Chondrocyte (in vitro differentiated cells): ENCODE measurements at places on chromosomes 3 and 15. TPM values are rescaled to one million over a fixed set of nuclear protein-coding genes. Genes with fewer than 3 reads are reported as not detected.

ECE2 gene
- not detected in 3 replicates for total RNA-seq

CFAP91 gene
- 0.29 TPM in 1 of 3 replicates, not detected in the others for total RNA-seq

B3GNT5 gene
- 12.3 to 21.2 TPM (median 19.9 TPM) in 3 replicates for total RNA-seq

- peaks cover 56% of the 10 kb centered on the region for H3K4me1 ChIP-seq
- no peaks in the 10 kb centered on the region for H3K27me3 ChIP-seq
- H3K36me3 ChIP-seq: no peaks in the 10 kb centered on the region
- no peak for DNase-seq
- peak overlapping the region; percentile 97 for H3K4me3 ChIP-seq
- no peak overlapping the region for H3K27ac ChIP-seq
Measured at GRCh38 chr15:42576776-42577175, 1.4 kb downstream of the STARD9 start.

DNA sequence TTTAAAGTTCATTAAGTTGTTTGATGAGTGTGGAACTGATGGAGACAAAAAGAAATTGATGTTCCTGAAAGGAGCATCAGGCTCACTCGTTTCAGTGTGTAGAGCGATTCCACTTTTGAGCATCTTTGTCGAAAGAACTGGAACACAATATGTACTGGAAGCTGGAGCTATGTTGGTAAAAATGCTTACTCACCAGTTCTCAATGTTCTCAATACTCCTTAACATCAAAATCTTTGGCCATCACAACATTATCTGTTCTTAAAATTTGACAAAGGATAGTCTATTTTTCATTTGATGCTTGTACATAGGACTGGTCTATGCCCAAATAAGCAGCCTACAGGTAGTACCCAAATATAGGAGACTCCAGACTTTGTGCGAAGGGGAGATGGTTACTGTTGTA lies 18.7 kb downstream of the RYR3 start:
- peaks cover 77% of the 10 kb centered on the region for H3K27me3 ChIP-seq
- no peak overlapping the region for H3K27ac ChIP-seq
- no peak overlapping the region for H3K4me3 ChIP-seq
- H3K4me1 ChIP-seq: no peaks in the 10 kb centered on the region
- H3K36me3 ChIP-seq: no peaks in the 10 kb centered on the region
- DNase-seq: no peak

GRCh38 chr3:148528024-148528423 lies 169.7 kb upstream of the AGTR1 start:
- no peak overlapping the region for H3K4me3 ChIP-seq
- peaks cover 8% of the 10 kb centered on the region for H3K36me3 ChIP-seq
- no peak for DNase-seq
- H3K4me1 ChIP-seq: peaks cover 19% of the 10 kb centered on the region
- H3K27me3 ChIP-seq: no peaks in the 10 kb centered on the region

GRCh38 chr15:39243396-39243795 lies 337.5 kb upstream of the THBS1 start:
- H3K4me3 ChIP-seq: no peak overlapping the region
- DNase-seq: no peak
- H3K27me3 ChIP-seq: no peaks in the 10 kb centered on the region
- H3K4me1 ChIP-seq: peaks cover 25% of the 10 kb centered on the region
- no peak overlapping the region for H3K27ac ChIP-seq

DNA sequence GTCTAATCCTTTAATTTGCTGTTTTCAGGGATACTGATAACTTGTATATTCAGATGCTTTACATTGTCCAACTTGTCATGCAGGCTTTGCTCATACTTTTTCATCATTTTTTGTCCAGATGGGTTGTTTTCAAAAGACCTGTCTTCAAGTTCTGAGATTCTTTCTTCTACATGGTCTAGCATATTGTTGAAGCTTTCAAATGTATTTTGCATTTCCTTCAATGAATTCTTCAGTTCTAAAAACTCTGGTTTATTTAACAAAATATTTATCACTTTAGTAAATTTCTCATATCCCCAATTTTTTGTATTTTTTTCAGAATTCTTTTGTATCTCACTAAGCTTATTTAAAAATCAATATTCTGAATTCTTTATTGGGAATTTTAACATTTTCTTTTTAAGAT lies 388.3 kb upstream of the IL12A start:
- peaks cover 10% of the 10 kb centered on the region for H3K36me3 ChIP-seq
- H3K27ac ChIP-seq: no peak overlapping the region
- peaks cover 5% of the 10 kb centered on the region for H3K4me1 ChIP-seq
- H3K27me3 ChIP-seq: peaks cover 7% of the 10 kb centered on the region
- H3K4me3 ChIP-seq: no peak overlapping the region
